ENCODE measurements at places on chromosomes 4 and X. TPM values are rescaled to one million over a fixed set of nuclear protein-coding genes. Genes with fewer than 3 reads are reported as not detected.

GRCh38 chrX:153190381-153190780 lies 11.3 kb downstream of the MAGEA1 start:
- no peak for DNase-seq

The NPY5R gene
- not detected for total RNA-seq

DNA sequence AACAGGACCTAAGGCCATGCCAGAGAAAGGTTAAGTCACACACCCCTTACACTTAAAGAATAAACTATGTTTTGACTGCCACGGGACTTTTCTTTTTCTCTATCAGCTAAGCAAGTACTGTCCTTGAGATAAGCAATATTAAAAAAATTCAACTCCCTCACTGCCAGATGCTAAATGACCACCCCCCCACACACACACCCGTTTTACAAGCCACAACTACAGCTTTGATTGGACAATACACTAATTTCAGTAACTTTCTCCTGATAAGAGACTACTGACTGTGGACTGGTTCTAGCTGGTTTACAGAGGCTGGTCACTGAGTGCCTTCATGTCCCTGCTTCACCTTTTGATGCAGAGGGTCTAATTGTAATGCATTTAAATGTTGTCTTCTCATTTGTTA lies 63.9 kb upstream of the HOPX start:
- DNase-seq: no peak

The SLC16A2 gene
- total RNA-seq: 25.8 TPM

GRCh38 chr4:76823495-76823894 lies 74.4 kb downstream of the SOWAHB start:
- no peak for DNase-seq

The SGCB gene
- total RNA-seq: 70.2 TPM

DNA sequence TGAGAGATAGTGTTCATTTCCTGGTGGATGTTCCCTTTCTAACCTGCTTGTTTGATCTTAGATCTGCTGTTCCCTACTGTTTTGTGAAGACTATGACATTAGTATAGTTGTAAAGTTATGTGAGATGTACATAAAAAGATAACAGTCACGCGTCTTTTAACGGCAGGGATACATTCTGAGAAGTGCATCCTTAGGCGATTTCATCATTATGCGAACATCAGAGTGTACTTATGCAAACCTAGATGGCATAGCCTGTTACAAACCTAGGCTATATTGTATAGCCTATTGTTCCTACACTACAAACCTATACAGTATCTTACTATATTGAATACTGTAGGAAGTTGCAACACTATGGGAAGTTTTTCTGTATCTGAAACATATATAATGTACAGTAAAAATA lies 50.4 kb downstream of the MCUB start:
- DNase-seq: no peak

GRCh38 chrX:71509289-71509688 lies 23.6 kb upstream of the OGT start:
- DNase-seq: no peak

The IBSP gene
- total RNA-seq: not detected

The NXF2B gene
- total RNA-seq: not detected

The RADX gene
- 0.83 TPM for total RNA-seq

The GLUD2 gene
- 0.36 TPM for total RNA-seq

- peak; percentile 91 for DNase-seq
Observed at GRCh38 chr4:3369781-3370674, 71.7 kb upstream of the HGFAC start.

The FAM47E gene
- total RNA-seq: 0.21 TPM

The CT45A5 gene
- not detected for total RNA-seq

GRCh38 chrX:69128588-69128987 lies 36.7 kb downstream of the PJA1 start:
- no peak for DNase-seq

The PRRG3 gene
- total RNA-seq: not detected
